Fibroblast of lung (primary cell): ENCODE measurements at places on chromosomes 12 and 14. TPM values are rescaled to one million over a fixed set of nuclear protein-coding genes. Genes with fewer than 3 reads are reported as not detected.
A peak's percentile ranks its signal among the peaks of the same experiment; 100 is the strongest.

SLC35E3 gene
- polyA plus RNA-seq: 10.8 and 11.1 TPM in 2 replicates

DNA sequence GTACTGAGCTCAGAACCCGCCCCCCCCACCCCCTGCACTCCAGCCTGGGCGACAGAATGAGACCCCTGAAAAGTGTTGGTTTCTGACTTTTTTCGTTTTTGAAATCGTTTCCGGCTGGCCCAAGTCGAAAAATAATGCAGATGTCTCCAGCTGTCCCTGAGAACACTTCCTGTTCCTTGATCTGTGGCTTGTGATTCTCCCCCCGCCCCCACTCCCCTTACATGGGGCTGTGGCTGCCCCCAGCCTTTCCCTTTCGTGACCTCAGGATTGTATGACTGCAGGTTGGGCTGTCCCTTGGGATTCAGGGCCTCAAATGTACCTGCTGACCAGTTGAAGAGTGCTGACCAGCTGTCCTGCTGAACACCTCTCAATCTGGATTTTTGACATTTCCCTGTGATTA is 34.1 kb downstream of the NOC4L start:
- no peak overlapping the region for H3K4me3 ChIP-seq
- no peaks in the 10 kb centered on the region for H3K36me3 ChIP-seq
- peaks cover 13% of the 10 kb centered on the region for H3K27me3 ChIP-seq

- peak overlapping the region; percentile 56 for H3K27ac ChIP-seq
- H3K36me3 ChIP-seq: no peaks in the 10 kb centered on the region
- peaks cover 3% of the 10 kb centered on the region for H3K4me1 ChIP-seq
- no peak for DNase-seq
- no peaks in the 10 kb centered on the region for H3K27me3 ChIP-seq
- no peak overlapping the region for H3K4me3 ChIP-seq
Measured at GRCh38 chr12:65557438-65558181, 266.7 kb upstream of the HMGA2 start.

GRCh38 chr14:32306549-32306948 is 22.5 kb upstream of the AKAP6 start:
- no peaks in the 10 kb centered on the region for H3K36me3 ChIP-seq
- peak; percentile 23 for DNase-seq
- no peak overlapping the region for H3K27ac ChIP-seq
- no peak overlapping the region for H3K4me3 ChIP-seq
- no peaks in the 10 kb centered on the region for H3K27me3 ChIP-seq

DNA sequence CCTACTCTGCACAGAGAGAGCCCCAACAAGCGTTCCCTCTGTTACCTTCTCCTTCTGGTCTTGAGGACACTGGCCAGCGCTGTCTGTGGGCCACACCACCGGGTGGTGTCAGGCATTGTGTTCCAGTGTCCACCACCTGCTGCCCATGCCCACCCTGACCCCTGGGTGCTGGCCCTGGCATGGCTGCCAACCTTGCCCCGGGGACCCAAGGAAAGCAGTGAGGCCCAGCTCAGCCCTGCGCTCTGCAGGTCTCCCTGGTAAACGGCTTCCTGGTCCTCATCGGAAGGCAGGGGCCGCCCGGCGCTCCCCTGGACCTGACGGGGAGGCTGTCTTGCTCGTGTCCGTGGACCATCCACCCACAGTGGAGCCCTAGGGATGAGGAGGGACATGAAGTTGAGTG is 21.8 kb upstream of the MEG3 start:
- H3K36me3 ChIP-seq: no peaks in the 10 kb centered on the region
- no peaks in the 10 kb centered on the region for H3K27me3 ChIP-seq
- no peak for DNase-seq
- no peak overlapping the region for H3K4me3 ChIP-seq

DNA sequence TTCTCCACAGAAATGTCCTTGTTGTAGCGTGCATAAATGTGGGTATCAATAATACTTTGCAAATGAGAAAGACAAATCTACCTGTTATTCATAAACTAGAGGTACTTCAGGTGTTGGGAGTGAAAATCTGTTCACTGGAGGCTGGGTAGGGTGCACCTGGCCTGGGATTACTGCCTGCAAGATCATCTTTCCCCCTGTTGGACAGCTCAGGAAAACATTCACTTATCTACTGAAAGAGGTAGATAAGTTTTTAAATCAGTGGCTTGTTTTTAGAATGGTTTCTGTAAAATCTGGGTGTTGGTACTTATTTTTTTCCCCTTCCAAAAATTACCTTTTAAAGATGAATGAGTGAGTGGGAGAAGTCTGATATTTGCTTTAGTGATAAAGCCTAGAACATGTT is 95.6 kb downstream of the DIP2B start:
- no peak overlapping the region for H3K4me3 ChIP-seq
- no peaks in the 10 kb centered on the region for H3K27me3 ChIP-seq
- peaks cover 4% of the 10 kb centered on the region for H3K4me1 ChIP-seq
- no peak for DNase-seq

DNA sequence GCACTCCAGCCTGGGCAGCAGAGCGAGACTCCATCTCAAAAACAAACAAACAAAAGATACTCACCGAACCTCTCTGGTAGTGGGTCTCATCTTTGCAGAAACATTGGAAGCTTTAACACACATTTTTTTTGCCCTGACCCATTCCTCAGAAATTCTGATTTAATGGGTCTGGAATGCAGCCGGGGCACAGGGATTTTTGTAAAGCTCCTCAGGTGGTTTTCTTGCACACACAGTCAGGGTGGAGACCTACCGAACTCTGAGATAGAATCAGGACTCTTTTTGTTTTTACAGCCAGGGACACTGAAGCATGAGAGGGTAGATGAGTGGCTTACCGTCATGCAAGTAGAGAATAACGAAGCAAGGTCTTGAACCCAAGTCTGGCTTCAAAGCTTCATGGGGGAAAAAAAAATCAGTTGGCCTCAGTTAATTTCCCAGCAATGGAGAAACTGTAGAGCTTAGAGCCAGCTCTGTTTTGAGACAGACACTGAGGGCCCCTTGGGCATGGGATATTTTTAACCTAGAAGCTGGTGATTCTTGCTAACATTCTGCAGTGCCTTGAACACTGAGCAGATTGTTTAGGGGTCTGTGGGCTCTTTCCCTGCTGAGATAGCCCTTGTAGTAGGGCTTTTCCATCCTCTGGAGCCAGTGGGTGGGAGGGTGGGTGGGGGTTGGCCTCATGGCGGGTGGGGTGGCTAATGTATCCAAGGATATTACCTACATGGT is 4.8 kb downstream of the RNU4-2 start:
- H3K27me3 ChIP-seq: no peaks in the 10 kb centered on the region
- H3K4me3 ChIP-seq: no peak overlapping the region
- DNase-seq: peak; percentile 36
- H3K36me3 ChIP-seq: no peaks in the 10 kb centered on the region
- peaks cover 4% of the 10 kb centered on the region for H3K4me1 ChIP-seq

DNA sequence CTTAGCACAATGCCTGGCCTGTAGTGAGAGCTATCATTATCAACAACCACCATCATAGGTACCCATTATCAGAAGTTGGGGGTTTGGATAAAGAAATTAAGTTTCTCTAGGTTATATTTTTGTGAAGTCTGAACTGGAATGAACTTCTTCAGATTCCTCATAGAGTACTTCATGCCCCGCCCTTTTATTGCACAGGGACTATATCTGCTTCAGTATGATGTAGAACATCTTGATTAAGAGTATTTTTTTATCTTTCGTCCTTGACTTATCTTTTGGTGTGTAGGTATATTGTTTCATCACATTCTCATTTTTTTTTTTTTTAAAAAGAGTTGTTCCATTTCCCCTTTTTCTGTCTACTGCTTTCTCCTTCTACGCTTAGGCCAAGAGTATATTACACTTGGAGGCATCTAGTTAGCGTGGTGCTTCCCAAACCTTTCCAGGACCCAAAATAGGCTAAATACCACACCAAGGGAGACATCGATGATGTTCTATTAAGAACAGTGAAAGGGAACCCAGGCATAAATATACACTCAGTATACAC is 467.5 kb downstream of the ZFP36L1 start:
- H3K27me3 ChIP-seq: no peaks in the 10 kb centered on the region
- H3K36me3 ChIP-seq: no peaks in the 10 kb centered on the region
- H3K4me1 ChIP-seq: no peaks in the 10 kb centered on the region
- no peak for DNase-seq
